Stimulated activated memory B cell treated with anti-CD40 and anti-IgM and Interleukin-4, amounts not matched to agents 10 μg/mL and 1 μg/mL and 100 μg/mL, for 72 hours (primary cell): ENCODE measurements at places on chromosomes 5 and 9.

GRCh38 chr5:12330381-12330780 is 426.1 kb upstream of the CTNND2 start:
- H3K4me3 ChIP-seq = no peak overlapping the region
- no peaks in the 10 kb centered on the region for H3K36me3 ChIP-seq
- no peak overlapping the region for H3K27ac ChIP-seq
- H3K27me3 ChIP-seq = no peaks in the 10 kb centered on the region

DNA sequence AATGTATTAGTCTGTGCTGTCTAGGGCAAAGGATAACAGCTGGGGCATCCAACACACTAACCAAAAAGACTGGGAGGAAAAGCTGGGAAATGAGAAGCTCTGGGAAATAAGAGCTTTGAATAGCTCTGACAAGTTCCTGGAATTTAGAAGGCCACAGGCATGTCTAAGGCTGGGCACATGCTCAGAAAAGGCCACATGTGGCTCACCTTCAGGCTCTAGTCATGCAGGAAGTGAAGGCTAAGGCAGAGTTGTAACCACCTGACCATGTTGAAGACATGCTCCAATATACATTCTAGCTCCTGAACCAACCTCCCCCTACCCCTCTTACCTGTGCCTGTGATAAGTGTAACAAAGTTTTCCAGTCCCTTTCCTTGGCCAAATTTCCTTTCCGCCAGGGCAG is 31.7 kb downstream of the CLTA start:
- H3K4me1 ChIP-seq = peaks cover 13% of the 10 kb centered on the region
- H3K27ac ChIP-seq = no peak overlapping the region
- peaks cover 75% of the 10 kb centered on the region for H3K36me3 ChIP-seq
- no peak overlapping the region for H3K4me3 ChIP-seq

DNA sequence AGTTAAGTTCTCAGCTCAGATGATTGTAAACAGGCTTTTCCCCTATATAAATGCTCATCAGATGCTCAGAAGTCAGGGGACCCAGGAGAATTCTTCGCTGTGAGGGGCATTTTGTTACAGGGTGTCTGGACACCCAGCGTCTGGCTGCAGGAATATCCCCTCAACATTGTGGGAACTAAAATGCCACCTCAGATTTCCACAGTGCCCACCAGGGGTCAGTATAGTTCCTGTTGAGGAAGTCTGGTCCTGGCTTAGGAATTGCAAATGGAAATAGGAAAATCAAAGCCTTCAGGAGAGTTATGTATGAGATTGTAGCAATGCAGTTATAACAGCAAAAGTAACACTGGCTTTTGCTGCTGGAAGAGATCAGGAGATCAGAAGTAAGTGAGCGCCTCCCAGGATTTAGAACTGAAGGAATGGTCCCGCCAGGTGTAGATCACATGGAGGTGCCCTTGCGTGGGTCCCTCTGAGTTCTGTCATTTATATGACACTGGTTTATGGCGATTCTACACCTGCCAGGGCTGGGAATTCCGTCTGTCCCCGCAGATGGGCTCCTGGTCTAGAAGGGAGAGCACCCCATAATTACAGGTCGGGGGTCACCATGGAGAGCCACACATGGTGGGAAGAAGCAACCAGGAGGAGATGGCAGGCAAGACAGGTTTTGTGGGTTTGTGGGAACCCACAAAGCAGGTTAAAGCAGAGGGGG is 47.1 kb upstream of the CTSL start:
- no peaks in the 10 kb centered on the region for H3K27me3 ChIP-seq

DNA sequence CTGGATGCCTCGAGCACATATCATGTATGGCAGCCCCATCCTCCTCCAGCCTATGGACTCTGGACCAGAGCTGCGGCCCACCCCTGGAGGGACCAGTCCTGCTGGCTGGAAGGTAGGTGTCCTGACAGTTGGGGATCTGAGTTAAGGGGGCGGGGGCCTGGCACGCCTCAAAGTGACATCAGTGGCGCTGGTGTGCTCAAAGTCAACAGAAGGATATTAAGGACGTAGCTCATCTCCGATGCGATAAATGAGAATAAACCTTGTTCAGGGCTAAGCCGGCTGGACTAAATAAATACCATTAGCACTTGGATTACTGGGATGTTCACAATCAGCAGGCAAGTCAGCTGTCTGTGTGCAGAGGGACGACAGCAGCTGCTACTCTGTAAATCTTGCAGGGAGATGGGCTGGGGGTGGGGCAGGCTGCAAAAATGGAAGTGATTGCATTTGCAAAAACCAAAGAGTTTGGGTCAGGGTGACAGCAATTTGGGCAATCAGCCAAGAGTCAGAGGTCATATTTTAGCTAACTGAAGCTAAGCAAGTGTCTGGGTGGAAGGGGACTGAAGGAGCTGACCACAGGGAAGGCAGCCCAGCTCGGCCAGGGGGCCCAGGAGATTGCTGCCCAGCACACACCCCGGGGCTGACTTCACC is 80.0 kb upstream of the LRRTM2 start:
- no peaks in the 10 kb centered on the region for H3K27me3 ChIP-seq
- H3K36me3 ChIP-seq = no peaks in the 10 kb centered on the region
- H3K4me3 ChIP-seq = no peak overlapping the region
- H3K4me1 ChIP-seq = peaks cover 21% of the 10 kb centered on the region

GRCh38 chr9:8924562-8924961 is 1125.0 kb upstream of the DMAC1 start:
- H3K36me3 ChIP-seq = no peaks in the 10 kb centered on the region
- H3K27ac ChIP-seq = no peak overlapping the region
- no peak overlapping the region for H3K4me3 ChIP-seq
